ENCODE measurements at places on chromosomes 12 and 14. TPM values are rescaled to one million over a fixed set of nuclear protein-coding genes. Genes with fewer than 3 reads are reported as not detected.

IRAK4 gene
- 3.6 TPM for total RNA-seq

DRAM1 gene
- total RNA-seq, result 20.1 TPM

DIO3 gene
- total RNA-seq, result not detected

M6PR gene
- total RNA-seq, result 143 TPM

NTF3 gene
- total RNA-seq, result not detected

SPTB gene
- total RNA-seq, result 2.5 TPM

PRH2 gene
- total RNA-seq, result not detected

RSRC2 gene
- total RNA-seq, result 54.9 TPM

AJUBA gene
- total RNA-seq, result 32.6 TPM

Data from A549 treated with GW870086 at 1 μM for 4 hours (cell line).